Forelimb muscle (tissue), 1 donor: ENCODE measurements at places on chromosomes 6 and 20. TPM values are rescaled to one million over a fixed set of nuclear protein-coding genes. Genes with fewer than 3 reads are reported as not detected.
A peak's percentile ranks its signal among the peaks of the same experiment; 100 is the strongest.

DNA sequence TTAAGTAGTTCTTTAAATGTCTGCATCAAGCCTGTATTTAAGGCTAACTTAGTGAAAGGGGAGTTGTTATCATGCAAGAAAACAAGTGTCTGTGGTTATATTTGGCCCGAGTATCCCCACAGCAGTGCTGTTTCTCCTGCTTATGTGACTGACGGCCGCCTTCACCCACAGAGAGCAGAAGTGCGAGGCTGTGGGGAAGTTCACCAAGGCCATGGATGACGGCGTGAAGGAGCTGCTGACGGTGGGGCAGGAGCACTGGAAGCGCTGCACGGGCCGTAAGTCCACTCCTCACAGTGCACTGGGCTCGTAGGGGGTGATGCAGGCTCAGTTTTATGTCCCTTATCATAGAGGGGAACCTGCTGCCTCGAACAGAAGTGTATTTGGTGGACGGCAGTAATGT is 53.2 kb upstream of the SYNJ2 start:
- DNase-seq, result no peak

DNA sequence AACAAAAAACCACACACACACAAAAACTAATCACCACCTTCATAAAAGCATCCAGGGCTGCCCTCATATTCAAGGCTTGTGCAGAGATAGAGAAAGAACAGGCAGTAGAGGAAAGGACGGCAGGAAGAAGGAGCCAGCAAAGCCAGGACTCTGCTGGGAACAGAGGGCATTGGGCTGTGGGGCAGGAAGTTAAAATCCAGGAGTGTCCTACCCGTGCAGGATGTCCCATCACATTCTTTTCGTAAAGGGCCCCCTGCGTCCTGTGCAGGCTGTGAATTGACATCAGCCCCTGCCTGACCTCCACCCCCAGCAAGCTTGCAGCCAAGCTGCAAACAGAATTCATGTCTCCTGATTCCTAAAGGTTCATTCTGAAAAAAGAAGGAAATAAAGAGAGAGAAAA is 96.4 kb upstream of the AKAP12 start:
- DNase-seq, result no peak

- DNase-seq, result no peak
Observed at GRCh38 chr6:1496836-1497760, 107.7 kb downstream of the FOXF2 start.

DNA sequence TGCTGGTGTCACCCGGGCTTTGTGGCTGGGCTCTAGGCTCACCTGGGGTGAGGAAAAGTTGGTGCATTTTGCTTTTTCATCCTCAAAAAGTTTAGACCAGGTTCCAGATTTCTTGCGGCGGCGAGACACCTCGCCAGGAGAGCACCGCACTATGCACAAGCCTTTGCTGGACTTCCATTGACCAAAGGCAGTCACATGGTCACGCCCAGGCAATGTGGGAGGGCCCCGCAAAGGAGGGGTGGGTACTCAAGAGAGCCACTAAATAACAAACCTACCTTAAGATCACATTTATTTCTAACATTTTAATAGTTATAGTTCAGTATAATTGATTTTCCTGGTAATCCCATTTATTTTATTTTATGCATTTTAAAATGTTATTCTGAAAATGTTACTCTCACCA is 3.0 kb upstream of the KIF16B start:
- DNase-seq, result no peak

The C6orf141 gene
- 3.2 TPM for polyA plus RNA-seq

DNA sequence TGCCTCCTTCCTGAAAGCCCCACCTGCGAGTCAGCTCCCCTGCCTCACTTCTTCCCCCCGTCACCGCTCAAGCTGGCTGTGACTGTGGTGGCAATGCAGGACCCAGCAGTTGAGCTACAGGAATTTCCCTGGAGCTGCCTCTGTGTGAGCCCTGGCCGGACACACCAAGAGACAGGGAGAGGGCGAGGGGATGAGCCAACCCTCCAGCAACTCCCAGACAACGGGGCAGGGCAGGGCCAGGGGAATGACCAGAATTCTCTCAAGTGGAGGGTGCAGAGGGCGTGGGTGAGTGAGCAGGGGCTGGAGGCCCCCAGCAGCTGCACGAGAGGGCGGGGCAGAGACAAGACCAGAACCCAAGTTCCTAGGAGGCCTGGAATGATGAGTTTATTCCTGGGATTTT is 4.9 kb upstream of the ARFGAP1 start:
- no peak for DNase-seq

DNA sequence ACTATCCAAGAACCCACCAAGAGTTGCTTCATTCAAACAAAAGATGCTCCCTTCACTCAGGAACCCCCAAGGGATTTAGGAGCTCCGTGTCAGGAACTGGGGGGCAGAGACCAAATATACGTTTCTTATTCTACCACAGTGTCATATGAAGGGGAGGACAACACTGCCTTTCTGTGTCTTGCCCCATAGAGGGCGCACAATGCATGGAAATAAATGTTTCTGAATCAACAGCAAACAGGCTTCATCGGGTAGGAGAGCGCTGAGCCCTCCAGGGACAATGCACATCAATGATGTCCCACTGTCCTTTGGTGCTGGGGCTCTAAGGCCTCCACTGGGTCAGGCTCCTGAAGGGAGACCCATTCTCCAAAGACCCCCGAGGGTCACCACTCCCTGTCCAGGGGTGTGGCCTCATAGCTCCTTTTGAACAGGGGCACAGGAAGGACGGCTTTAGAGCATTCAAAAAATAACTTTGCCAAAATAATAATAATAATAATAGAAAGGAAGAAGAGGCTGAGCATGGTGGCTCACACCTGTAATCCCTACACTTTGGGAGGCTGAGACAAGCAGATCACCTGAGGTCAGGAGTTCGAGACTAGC is 31.1 kb downstream of the PLG start:
- peak; percentile 8 for DNase-seq

DNA sequence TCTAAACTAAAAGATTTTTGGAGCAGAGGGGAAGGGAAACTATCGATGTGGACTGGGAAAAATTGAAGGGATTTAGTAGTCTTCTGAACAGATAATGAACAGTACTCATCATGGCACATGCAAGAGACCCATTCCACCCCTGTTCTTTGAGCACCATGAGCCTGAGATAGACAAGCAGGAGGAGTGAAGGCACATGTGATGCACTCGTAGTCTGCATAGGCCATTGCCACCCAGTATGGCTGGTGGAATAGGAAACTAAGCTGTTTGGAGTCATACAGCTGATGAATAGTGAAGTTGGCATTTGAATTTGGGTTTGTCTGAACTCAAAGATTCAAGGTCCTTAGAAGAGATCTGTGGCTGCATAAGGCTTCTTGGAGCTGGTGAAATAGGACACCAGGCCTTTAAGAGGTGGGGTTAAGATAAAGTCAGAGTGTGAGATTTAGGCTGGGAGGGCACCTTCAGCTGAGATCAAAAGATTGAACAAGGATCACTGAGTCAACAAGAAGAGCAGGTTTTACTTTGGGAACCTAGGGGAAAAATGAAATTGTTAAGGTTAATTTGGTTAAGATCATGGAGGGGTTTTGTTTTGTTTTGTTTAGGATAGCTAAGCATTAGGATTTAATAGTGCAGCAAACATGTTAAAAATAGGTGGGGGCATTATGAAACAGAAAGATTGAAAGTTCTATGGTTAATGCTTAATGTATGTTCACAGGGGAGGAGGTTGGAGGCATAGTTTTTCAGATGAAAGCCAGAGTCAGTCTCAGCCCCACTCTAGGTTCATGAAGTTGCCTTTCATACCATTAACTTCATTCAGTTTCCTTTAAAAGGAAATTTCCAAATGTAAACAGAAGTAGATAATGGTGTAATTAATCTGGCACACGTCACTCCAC is 148.8 kb downstream of the ARID1B start:
- no peak for DNase-seq

DNA sequence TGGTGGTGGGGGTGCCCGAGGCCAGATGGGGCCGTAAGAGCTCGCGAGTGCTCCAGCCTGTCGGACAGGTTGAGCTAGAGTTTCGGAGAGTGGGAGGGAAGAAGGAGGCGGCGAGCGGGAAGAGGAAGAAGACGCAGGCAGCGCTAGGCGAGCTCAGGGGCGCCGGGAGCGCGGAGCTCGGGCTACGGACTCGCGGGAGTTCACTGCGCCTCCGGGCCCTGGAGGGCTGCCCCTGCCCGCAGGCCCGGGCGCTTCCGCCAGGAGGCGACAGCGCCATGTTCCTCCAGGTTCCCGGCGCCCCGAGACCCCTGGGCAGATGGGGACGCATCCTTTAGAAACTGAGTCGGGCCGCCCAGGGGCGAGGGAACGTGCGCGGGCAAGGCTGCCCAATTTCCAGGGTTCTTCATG is 984 bp downstream of the TFAP2C start:
- DNase-seq, result no peak

The EDN3 gene
- polyA plus RNA-seq, result 24.8 TPM

DNA sequence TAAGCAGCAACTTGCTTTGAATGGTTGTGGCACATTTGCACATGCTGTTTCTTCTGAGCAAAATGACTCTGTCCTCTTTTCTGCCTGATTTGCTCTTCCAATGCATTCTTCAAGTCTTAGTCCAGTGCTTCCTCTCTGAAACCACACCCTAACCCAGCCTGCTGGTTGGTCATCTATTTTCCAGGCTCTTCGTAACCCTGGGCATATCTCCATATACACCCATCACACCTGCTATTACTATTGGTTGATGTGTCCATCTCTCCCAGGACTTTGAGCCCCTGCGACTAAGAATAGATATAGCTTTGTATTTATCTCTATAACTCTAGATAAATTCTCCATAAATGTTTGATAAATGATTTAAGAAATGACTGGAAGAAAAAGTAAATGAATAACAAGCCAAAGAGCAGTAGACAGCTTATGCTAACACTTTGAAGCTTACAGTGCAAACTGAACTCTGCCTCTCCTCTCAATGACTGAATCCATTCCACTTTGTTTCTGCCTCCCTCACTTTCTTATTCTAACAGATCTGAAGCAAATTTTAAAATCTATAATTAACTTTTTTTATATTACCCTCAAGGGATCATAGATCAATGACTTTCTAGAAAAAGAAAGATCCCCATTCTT is 59.7 kb upstream of the NT5E start:
- DNase-seq, result no peak

GRCh38 chr6:37048851-37049757 is 43.6 kb downstream of the FGD2 start:
- no peak for DNase-seq

DNA sequence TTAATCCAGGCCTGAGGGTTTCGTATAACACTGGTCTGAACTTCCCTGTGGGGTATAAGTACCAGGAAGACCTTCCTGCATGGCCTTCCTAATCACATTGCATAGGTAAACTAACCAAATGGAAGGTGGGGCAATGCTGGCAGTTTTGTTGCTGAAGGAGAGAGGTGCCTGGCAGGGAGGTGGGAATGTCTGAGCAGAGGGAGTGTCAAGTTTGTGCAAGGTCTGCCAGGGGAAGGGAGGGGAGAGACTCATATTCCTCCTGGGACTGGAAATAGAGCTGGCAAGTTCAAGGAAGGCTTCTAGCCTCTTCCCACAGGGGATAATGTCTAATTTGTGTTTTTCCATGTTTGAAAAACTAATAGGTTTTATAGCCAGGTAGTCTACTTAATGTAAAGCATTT is 70.6 kb downstream of the HDDC2 start:
- no peak for DNase-seq

The FGD2 gene
- 3.8 TPM for polyA plus RNA-seq

The LGSN gene
- not detected for polyA plus RNA-seq

The HRH3 gene
- polyA plus RNA-seq, result 2.9 TPM

The LCA5 gene
- polyA plus RNA-seq, result 3.8 TPM

GRCh38 chr6:107578642-107579341 is 88.9 kb downstream of the SOBP start:
- no peak for DNase-seq

The HLA-DOB gene
- polyA plus RNA-seq, result 0.30 TPM

The HECA gene
- 18.5 TPM for polyA plus RNA-seq

GRCh38 chr6:28597217-28597835 is 71.6 kb downstream of the GPX5 start:
- DNase-seq, result no peak

GRCh38 chr6:148166339-148166968 is 176.2 kb upstream of the SASH1 start:
- peak; percentile 39 for DNase-seq

DNA sequence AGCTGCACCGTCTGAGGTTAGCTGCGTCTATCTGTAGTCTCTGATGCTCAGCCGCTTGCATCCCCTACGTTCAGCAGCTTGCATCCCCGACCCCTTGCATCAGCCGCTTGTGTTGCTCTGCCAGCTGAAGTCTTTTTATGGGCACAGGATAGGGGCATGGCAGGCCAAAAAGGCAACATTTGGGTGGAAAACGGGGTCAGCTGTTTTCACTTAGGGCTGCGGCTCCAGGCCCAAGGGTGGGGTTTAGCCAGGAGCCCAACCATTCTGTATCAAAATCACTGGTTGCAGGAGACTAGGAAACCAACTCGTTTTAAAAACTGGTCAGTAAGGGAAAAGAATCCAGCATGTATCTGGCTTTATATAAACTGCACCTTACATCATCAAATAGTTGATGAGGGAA is 49.9 kb downstream of the FAM50B start:
- DNase-seq, result no peak

The ADGRB3 gene
- polyA plus RNA-seq, result 0.76 TPM
